ENCODE measurements at places on chromosomes 11 and 22. TPM values are rescaled to one million over a fixed set of nuclear protein-coding genes. Genes with fewer than 3 reads are reported as not detected.

GRCh38 chr22:50731811-50732624 lies 6.0 kb upstream of the ACR start:
- no peak overlapping the region for H3K4me3 ChIP-seq
- no peak overlapping the region for H3K27ac ChIP-seq
- H3K27me3 ChIP-seq = no peaks in the 10 kb centered on the region
- no peaks in the 10 kb centered on the region for H3K4me1 ChIP-seq
- no peak for DNase-seq
- H3K36me3 ChIP-seq = no peaks in the 10 kb centered on the region

GRCh38 chr11:77109236-77110019 lies 6.8 kb downstream of the OMP start:
- H3K4me3 ChIP-seq = no peak overlapping the region
- H3K27ac ChIP-seq = no peak overlapping the region
- peaks cover 6% of the 10 kb centered on the region for H3K4me1 ChIP-seq
- H3K27me3 ChIP-seq = no peaks in the 10 kb centered on the region
- no peak for DNase-seq

DNA sequence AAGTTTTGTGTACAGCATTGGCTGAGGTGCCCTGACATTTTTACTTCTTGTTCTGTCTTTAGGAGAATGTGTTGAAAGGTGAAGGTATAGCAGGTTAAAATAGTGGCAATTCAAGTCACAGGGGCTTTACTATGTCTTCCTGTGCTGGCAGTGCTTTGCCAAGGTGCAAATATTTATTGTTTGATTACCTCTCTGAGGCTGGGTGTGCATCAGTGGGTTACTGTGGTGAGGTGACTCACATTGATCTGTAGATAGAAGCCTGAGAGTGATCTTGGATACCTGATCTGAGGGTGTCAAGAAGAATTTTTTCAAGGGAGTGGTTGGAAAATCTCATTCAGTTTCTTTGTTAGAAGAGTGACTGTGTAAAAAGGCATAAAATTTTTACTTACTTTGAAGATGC lies 90.0 kb downstream of the ARHGAP42 start:
- no peaks in the 10 kb centered on the region for H3K27me3 ChIP-seq
- no peak overlapping the region for H3K4me3 ChIP-seq
- H3K4me1 ChIP-seq = peaks cover 13% of the 10 kb centered on the region
- H3K36me3 ChIP-seq = peaks cover 5% of the 10 kb centered on the region

- DNase-seq = no peak
- H3K4me3 ChIP-seq = no peak overlapping the region
- no peak overlapping the region for H3K27ac ChIP-seq
- no peaks in the 10 kb centered on the region for H3K4me1 ChIP-seq
These were observed 150.0 kb upstream of the BLID start for GRCh38 chr11:122265981-122266380.

- peaks cover 7% of the 10 kb centered on the region for H3K4me1 ChIP-seq
- H3K27me3 ChIP-seq = no peaks in the 10 kb centered on the region
- DNase-seq = no peak
- no peak overlapping the region for H3K27ac ChIP-seq
- H3K36me3 ChIP-seq = no peaks in the 10 kb centered on the region
These were observed 55.7 kb upstream of the PICALM start for GRCh38 chr11:86124251-86125233.

- no peak for DNase-seq
- H3K27ac ChIP-seq = no peak overlapping the region
- no peak overlapping the region for H3K4me3 ChIP-seq
- no peaks in the 10 kb centered on the region for H3K4me1 ChIP-seq
- H3K27me3 ChIP-seq = peaks cover 10% of the 10 kb centered on the region
These were observed 1.5 kb upstream of the IL17REL start for GRCh38 chr22:50014053-50014501.

- H3K36me3 ChIP-seq = no peaks in the 10 kb centered on the region
- H3K27me3 ChIP-seq = peaks cover 1% of the 10 kb centered on the region
- no peak for DNase-seq
- no peak overlapping the region for H3K27ac ChIP-seq
- H3K4me1 ChIP-seq = peaks cover under 1% of the 10 kb centered on the region
These were observed 108.9 kb upstream of the NCAM1 start for GRCh38 chr11:112852143-112852866.

DNA sequence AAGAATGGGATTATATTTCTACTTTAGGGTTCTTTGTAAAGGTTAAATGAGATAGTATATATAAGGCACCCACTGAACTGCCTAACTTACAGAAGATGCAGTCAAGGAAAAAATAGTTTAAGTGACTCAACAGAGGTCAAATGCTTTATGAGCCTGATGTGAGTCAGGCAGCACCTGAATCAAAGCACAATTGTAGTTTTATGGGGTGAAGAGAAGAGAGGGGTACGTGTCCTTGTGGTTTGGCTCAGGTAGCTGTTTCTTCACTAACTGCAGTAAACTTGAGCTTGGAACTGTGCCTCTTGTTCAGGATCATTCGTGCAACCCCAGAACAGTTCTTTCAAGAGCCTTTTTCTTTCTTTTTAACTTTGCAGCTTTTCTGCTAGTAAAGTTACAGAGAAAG lies 125.2 kb upstream of the SPON1 start:
- no peaks in the 10 kb centered on the region for H3K36me3 ChIP-seq
- no peak overlapping the region for H3K4me3 ChIP-seq
- no peak for DNase-seq
- no peak overlapping the region for H3K27ac ChIP-seq

GRCh38 chr11:127994736-127995135 lies 592.6 kb downstream of the ETS1 start:
- H3K27me3 ChIP-seq = peaks cover 16% of the 10 kb centered on the region
- no peaks in the 10 kb centered on the region for H3K36me3 ChIP-seq
- H3K27ac ChIP-seq = no peak overlapping the region
- no peak overlapping the region for H3K4me3 ChIP-seq
- H3K4me1 ChIP-seq = no peaks in the 10 kb centered on the region
- no peak for DNase-seq

- no peak for DNase-seq
- H3K36me3 ChIP-seq = no peaks in the 10 kb centered on the region
- no peak overlapping the region for H3K4me3 ChIP-seq
- no peaks in the 10 kb centered on the region for H3K4me1 ChIP-seq
These were observed 10.7 kb upstream of the TBX1 start for GRCh38 chr22:19749876-19750275.

- H3K4me1 ChIP-seq = peaks cover 1% of the 10 kb centered on the region
- H3K27me3 ChIP-seq = peaks cover 20% of the 10 kb centered on the region
- no peak overlapping the region for H3K4me3 ChIP-seq
- DNase-seq = no peak
These were observed 19.3 kb upstream of the BDNF start for GRCh38 chr11:27719546-27719925.

- peaks cover 3% of the 10 kb centered on the region for H3K36me3 ChIP-seq
- DNase-seq = no peak
These were observed 664.2 kb upstream of the FAT3 start for GRCh38 chr11:91560434-91560833.

- no peak overlapping the region for H3K27ac ChIP-seq
- H3K4me3 ChIP-seq = no peak overlapping the region
- H3K36me3 ChIP-seq = no peaks in the 10 kb centered on the region
- no peak for DNase-seq
These were observed 2.7 kb upstream of the VPREB3 start for GRCh38 chr22:23756891-23757290.

GRCh38 chr11:68506908-68507307 lies 46.4 kb downstream of the PPP6R3 start:
- H3K4me3 ChIP-seq = peak overlapping the region; percentile 23
- H3K27me3 ChIP-seq = no peaks in the 10 kb centered on the region
- H3K4me1 ChIP-seq = peaks cover 82% of the 10 kb centered on the region
- H3K36me3 ChIP-seq = peaks cover 1% of the 10 kb centered on the region
- DNase-seq = no peak

DNA sequence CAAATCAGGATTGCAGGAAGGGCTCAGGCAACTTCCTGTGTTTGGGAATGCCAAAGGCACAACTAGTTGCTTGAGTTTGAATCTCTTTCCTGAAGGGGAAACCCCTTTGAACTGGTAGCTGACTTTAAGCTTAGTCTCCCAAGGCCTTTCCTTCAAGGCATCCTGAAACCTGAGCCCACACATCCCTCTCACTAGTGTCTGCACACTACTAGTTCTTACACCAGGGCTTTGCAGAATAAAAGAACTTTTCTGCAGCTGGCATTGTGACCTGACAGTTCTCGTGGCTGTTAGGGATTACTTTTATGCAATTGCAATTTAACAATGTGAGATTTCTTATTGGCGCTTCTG lies 95.4 kb downstream of the EXT2 start:
- no peak overlapping the region for H3K27ac ChIP-seq
- H3K27me3 ChIP-seq = peaks cover 1% of the 10 kb centered on the region
- DNase-seq = no peak

- peaks cover 15% of the 10 kb centered on the region for H3K4me1 ChIP-seq
- no peak overlapping the region for H3K27ac ChIP-seq
- H3K27me3 ChIP-seq = peaks cover 2% of the 10 kb centered on the region
These were observed 6.7 kb upstream of the MCAM start for GRCh38 chr11:119323532-119324033.

GRCh38 chr22:48739348-48740085 lies 1088.2 kb downstream of the BRD1 start:
- no peak overlapping the region for H3K4me3 ChIP-seq
- no peak overlapping the region for H3K27ac ChIP-seq
- no peaks in the 10 kb centered on the region for H3K27me3 ChIP-seq
- no peaks in the 10 kb centered on the region for H3K36me3 ChIP-seq
- H3K4me1 ChIP-seq = no peaks in the 10 kb centered on the region
- DNase-seq = no peak

GRCh38 chr22:45223304-45224117 lies 17.2 kb downstream of the KIAA0930 start:
- no peak for DNase-seq
- H3K36me3 ChIP-seq = no peaks in the 10 kb centered on the region
- H3K4me3 ChIP-seq = no peak overlapping the region
- H3K27me3 ChIP-seq = no peaks in the 10 kb centered on the region

DNA sequence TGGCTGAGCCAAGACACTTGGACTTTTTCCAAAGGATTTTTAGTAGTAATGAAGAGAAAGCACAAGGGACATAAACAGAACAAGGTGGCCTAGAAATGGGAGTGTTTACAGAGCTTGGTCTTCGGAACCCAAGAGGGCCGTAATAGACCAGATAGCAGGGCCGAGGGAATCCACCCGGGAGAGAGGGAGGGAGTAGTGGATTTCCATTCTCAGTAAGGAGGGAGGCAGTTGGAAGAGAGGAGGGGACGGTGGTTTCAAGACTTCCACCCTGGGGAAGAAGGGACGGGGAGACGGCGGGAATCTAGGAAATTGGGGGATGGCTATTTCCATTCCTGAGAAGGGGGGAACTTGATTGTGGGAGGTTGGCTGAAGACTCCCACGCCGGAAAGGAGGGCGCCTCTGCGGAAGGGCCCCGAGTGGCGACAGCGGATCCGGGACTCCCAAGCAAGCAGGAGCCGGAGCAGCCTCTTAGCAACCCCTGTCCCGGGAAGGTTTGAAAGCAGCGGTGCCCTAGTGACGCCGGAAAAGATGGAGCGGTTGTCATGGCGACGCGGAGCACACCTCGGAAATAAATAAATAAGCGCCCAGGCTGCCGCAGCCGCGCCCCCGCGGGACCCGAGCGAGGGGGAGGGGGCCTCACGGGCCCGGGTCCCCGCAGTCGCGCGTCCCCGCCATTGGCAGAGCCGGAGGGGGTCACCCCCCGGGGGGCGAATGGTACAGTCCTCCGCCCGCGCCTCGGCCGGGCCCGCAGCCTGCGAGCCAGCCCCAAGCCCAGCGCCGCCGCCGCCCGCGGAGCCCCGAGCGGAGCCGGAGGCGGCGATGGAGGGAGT lies 31.6 kb downstream of the EIF3F start:
- peaks cover 14% of the 10 kb centered on the region for H3K4me1 ChIP-seq
- H3K36me3 ChIP-seq = no peaks in the 10 kb centered on the region
- DNase-seq = peak; percentile 61
- H3K27me3 ChIP-seq = peaks cover 30% of the 10 kb centered on the region

DNA sequence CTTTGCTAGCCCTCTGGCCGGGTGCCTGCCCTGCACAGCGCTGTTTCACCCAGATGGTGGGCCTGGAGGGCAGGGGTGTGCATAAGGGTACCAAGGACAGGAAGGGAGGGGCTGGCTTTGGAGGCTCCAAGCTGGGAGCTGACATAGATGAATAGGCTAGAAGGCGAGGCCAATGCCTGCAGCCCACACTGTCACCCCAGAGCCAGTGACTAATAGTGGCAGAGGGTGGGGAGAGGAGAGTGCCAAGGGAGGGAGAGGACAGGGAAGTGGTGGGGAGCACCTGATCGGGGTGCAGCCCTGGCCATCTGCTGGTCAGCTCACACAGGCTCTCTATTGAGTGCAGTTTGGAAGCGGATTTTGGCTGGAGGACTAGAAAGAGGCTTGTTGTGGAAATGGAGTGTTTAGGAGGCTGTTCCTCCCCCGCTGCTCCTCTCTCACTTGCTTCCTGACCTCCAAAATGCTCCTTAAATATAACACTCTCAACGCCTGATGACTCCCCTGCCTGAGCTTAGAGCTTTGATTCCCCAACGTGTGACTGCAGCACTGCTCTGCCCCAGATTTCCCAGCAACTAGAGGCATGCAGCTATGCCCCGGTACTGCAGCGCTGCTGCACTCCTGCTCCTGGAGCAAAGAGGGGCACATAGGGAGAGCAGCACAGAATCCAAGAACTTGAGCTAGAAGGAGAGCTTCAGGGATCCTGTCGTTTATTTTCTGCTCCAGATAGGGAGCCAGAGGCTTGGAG lies 89.2 kb downstream of the GRAMD1B start:
- H3K4me3 ChIP-seq = no peak overlapping the region
- H3K27ac ChIP-seq = no peak overlapping the region
- peaks cover 18% of the 10 kb centered on the region for H3K4me1 ChIP-seq

- no peak for DNase-seq
- no peak overlapping the region for H3K27ac ChIP-seq
- H3K36me3 ChIP-seq = no peaks in the 10 kb centered on the region
- H3K4me3 ChIP-seq = no peak overlapping the region
These were observed 273.3 kb downstream of the CTTN start for GRCh38 chr11:70671611-70672010.

DNA sequence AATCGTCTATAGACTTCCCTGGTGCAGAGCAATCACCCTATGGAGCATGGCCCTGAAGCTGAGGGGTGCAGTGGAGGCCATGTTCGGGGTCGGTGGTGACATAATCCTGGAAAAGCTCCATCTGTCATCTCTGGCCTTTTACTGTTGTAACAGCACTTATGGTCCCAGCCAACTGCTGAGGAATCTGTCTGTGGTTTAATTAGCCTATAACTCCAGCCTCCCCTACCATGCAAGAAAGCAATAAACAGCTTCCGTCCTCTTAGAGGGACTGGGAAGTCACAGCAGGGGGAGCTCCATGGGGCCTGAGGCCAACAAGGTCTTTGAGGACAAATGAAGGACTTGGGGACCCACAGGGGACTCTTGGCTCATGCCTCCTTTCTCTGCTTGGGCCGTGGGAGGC lies 159.1 kb upstream of the NECTIN1 start:
- H3K27ac ChIP-seq = no peak overlapping the region
- DNase-seq = no peak
- no peaks in the 10 kb centered on the region for H3K27me3 ChIP-seq
- H3K4me3 ChIP-seq = no peak overlapping the region
- H3K4me1 ChIP-seq = no peaks in the 10 kb centered on the region

Gene SLCO2B1
- not detected for polyA plus RNA-seq

Gene DYNC2H1
- 1.0 TPM for polyA plus RNA-seq

Gene POU2AF3
- not detected for polyA plus RNA-seq

Gene SYT12
- not detected for polyA plus RNA-seq

Gene AMPD3
- 4.9 TPM for polyA plus RNA-seq

Gene TSKU
- not detected for polyA plus RNA-seq

Gene IGLL1
- polyA plus RNA-seq = not detected

Gene SCN3B
- not detected for polyA plus RNA-seq
